Natural killer cell treated with Interleukin-12 subunit alpha and Interleukin-12 subunit beta and Interleukin-15 and Interleukin-18, amount 100 ng/mL, for 72 hours (primary cell): ENCODE measurements at places on chromosomes 5 and 9. TPM values are rescaled to one million over a fixed set of nuclear protein-coding genes. Genes with fewer than 3 reads are reported as not detected.

Gene PAEP
- total RNA-seq = not detected

Gene HABP4
- total RNA-seq = 11.5 TPM

Gene PCDHAC1
- total RNA-seq = not detected

Gene MTX3
- 10.3 TPM for total RNA-seq

Gene TAS2R1
- total RNA-seq = not detected

Gene SOX30
- not detected for total RNA-seq

Gene PRR16
- not detected for total RNA-seq

Gene UBE2QL1
- not detected for total RNA-seq

Gene PCDHGA5
- 0.36 TPM for total RNA-seq

Gene ZBTB26
- 5.1 TPM for total RNA-seq

DNA sequence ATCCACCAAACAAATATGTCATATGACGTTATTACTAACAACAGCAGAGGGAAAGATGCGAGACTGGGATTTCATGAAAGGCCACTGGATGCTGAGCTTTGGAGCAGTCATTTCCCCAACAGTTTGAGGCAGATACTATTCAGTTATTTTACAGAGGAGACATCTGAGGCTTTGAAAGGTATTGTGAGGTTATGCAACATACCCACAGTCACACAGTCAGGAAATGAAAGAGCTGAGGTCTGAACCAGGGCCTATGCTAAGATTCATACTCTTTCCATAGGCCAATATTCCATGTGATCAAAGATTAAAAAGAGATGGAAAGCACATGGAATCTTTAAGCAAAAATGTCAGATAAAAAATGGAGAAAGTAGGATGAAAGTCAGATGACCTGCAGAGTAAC, 63.0 kb downstream of the LPAR1 start:
- no peak for DNase-seq

GRCh38 chr5:82104872-82105271, 133.0 kb downstream of the ATG10 start:
- DNase-seq = no peak

GRCh38 chr5:89445106-89445745, 562.2 kb upstream of the MEF2C start:
- DNase-seq = no peak

DNA sequence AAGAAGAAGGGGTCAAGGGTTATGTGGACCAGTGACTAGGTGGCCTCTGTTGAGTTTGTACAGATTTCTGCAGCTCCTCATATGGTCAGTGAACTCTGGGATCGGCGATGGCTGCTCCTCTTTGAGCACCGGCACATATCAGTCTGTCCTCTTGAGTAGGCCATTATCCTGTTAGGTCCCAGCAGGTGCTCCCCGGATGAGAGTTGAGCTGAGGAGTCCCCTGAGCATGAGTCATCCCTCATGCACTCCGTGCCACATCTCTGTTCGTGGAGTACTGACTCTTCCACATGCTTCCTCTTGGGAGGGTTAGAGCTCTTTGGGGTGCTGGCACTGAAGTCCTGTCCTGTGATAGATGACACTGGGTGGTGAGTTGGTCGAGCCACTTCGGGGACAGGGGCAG, 143.7 kb downstream of the PTTG1 start:
- DNase-seq = no peak

DNA sequence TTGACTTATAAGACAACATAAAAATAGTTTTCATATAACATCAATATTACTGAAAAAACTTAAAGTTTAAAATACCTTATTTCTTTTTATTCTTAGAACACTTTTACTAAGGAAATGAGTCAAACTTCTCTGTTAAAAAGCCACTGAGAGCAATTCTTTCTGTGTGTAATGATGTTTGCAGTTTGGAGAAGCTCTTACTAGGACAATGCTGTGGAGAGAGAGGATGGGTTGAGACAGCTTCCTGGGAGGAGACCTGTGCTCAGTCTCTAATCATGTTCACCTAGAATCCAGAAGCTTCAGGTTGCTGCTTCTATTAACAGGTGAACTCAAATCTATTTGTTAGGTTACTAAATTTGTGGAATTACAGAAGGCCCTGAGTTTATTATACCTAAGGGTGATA, 198.5 kb downstream of the DNAH5 start:
- DNase-seq = no peak

DNA sequence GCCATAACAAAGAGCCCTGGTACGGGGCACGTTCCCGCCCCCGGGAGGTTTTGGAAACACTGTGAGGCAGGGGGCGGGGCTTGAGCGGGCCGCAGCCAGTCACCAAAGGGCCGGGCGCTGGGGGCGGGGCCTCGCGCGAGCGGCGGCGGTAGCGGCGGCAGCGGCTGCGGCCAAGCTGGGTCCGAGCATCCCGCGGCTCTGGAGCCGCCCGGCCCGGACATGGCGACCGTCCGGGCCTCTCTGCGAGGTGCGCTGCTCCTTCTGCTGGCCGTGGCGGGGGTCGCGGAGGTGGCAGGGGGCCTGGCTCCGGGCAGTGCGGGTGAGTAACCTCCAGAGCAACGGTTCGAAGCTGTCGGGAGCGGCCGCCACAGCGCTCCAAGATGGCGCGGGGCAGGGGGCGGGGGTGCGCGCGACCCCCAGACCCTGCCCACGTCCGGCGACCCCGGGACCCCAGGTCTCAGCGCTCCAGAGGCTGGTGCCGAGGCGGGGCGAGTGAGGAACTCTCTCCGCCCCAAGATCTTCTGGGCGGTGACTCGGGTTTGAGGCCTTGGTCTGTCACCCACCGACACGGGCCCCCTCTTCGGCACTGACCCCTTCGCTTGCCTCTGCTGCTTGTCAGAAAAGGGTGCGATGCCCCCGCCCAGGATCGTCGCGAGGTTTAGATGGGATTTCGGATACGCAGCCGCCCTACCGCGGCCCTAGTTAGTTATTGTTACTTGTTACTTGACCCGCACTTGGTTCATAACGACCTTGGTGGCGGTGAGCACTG, at the start of gene RECK:
TSS of gene RECK (plus strand) at position 134 of the 769 bp plus-strand sequence. CDS start at position 220, 86 bp downstream.
- DNase-seq = peak; percentile 92

- DNase-seq = no peak
Measured at GRCh38 chr9:78358329-78359051, 61.6 kb downstream of the PSAT1 start.

DNA sequence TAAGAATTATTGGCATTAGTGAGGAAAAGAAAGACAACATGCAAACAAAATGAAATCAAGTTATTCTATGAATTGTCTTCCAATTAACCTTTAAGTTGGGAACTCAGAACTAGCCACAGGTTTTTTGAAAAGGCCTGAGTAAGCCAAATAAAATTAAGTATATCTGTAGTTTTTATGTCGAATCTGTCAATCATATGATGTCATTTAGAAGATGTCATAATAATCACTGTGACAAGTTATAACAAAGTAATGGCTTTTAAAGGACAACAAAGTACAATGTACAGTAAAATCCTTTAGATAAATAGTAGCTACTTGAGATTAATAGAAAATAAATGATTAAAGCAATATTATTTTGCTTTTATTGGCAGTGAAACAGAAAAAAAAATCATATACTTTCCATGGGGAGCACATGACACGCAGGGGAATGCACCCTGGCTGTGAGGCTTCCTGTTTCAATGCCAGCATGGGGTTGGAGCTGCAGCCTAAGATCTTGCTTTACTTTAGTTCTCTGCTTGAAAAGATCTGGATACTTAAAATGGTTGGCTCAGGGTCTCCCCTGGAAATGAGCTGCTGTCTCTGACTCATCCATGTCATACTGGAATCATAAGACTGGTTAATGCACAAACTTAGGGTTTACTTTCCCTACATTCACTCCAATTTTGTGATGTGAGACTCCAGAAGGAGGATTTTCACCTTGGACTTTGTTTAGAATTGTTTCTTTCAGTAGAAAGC, 284.3 kb downstream of the TAF11L14 start:
- DNase-seq = no peak

GRCh38 chr5:72555871-72556270, 48.7 kb upstream of the ZNF366 start:
- DNase-seq = no peak

DNA sequence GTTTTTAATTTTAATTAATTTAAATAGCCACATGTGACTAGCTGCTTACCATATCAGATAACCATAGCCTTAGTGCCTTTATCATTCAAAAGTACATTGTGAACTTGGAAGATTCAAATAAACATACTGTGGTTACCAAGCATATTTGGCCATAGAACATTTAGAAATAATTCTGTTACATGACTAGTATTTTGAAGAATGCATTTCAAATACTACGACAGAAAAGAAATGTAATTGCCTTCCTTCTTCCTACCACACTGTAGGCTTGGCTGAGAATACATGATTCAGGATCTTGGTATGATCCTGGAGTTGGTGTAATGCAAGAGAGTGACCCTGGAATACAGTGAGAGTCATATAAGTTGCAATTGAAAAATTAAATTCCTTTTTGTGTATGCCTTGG, 109.7 kb upstream of the PCA3 start:
- DNase-seq = no peak

GRCh38 chr5:59275510-59276324, 617.8 kb downstream of the PDE4D start:
- no peak for DNase-seq

- DNase-seq = no peak
Measured at GRCh38 chr5:169695025-169695625, 58.0 kb downstream of the DOCK2 start.

DNA sequence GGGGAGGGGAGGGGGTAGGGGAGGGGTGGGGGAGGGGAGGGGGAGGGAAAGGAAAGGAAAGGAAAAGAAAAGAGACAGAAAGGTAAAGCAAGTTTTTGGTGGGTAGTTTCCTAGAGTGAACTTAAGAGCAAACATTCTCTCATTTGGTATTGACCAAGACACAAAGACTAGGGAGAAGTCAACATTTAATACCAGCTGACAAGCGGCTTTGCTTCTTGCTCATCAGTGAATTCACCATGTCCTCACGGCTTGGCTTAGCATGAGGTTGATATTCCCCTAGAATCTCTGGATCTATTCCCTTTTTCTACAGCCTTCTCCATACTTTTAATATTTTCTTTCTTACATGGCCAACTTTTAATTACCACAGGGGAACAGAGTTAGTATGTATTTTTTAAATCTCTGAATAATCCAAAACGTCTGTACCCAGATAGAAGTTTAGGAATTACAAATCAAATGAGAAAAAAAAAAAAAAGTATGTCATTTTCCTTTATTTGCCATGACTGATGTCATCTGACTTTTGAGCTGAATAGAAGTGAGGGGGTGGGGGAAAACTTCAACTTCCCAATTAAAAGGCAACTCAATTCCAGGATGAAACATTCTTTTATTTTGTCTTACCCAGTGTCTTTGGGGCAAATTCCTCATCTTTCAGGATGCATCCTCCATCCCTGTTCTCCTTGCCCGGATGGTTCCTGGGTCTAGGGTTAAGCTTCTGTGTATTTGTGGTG, 40.1 kb upstream of the GLIS3 start:
- no peak for DNase-seq

- DNase-seq = no peak
Measured at GRCh38 chr5:33470544-33470943, 29.8 kb downstream of the TARS1 start.

GRCh38 chr5:181259974-181260719, 796 bp downstream of the TRIM52 start:
- no peak for DNase-seq
